ENCODE measurements at places on chromosomes 4 and X.

DNA sequence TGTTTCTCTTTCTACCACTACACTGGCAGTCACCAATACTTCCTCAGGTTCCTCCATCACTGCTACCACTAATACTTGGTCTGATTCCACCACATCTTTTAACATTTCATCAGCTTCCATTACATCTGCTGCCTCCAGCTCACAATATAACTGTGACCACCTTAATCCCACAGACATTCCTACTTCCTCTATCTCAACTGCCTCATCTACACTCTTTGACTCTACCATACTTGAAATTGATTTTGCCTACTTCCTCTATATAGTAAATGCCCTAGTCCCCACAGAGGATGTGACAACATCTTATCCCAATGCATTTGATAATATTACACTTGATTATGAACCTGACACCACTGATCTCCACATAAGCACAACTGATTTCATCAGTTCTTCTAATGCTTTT lies 29.0 kb downstream of the OPRPN start:
- no peak for DNase-seq

DNA sequence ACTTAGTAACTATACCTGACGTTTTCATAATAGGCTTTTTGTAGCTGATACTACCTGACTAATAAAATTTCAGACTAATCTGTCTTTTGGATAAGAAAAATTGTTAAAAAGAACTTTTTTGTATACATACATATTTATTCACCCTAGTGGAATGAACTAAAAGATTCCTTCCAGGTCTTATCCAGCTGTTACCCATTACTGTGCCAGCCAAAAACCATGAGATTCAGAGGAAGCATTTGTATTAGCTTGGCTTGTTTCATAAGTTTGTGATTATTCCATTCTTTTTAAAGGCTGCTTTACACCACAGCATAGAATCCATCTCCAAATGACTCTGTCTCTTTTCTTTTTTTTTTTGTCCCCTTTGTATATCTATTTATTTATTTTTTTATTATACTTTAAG lies 149.4 kb downstream of the FAT4 start:
- DNase-seq: no peak

DNA sequence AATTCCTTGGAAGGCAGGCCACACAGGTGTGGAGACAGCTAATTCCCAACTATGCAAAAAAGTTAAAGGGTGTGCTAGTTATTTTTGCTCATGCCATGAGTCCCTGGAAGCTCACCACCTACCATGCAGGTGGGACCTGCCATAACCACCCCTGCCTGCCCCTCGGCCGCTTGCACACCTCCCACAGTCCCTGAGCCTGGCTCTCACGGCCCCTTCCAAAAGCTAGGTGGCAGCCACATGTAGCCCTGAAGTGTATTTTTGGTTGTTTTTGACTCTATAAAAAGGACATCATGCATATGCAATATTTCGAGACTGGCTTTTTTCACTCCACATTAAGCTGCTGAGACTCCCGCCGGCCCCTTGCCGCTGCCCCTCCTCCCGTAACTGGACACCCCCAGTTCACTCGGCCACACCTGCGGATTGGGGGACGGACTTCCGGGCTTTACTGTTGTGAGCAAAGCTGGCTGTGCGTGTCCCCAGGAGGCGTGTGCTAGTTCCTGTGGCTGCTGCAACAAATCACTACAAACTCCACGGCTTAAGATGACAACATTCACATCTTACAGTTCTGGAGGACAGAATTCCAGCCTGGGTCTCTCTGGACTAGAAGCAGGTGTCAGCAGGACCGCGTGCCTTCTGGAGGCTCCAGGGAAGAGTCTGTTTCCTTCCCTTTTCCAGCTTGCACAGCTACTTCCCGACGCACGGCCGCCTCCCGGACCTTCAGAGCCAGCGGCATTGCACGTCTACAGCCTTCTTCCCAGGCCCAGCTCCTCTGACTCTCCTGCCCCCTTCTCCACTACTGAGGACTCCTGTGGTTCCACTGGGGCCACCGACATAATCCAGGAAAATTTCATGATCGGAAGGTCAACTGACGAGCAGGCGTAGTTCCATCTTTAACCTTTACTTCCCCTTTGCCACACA lies 24.8 kb downstream of the ZFYVE28 start:
- no peak for DNase-seq

- DNase-seq: no peak
Observed at GRCh38 chr4:169080981-169081380, 70.9 kb upstream of the CBR4 start.

DNA sequence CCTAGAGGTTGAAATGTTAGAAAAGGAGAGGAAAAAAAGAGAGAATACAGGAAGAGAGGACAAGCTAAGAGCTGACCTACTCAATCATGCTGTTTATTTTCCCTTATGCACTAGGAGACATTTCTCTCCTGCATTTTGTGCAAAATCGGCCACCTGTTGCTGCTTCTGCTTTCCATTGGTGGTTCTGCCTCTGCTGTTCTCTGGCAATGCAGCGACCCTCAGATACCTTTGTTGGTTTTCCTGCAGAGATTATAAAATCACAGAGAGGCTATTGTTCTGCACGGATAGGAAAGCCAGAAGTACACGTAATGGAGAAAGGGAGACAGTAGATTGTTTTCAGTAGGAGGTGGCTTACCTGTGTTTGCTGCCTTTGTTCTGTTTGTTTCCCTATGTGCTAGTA lies 108.9 kb downstream of the UNC5C start:
- DNase-seq: no peak

GRCh38 chrX:77743720-77744119 lies 42.3 kb downstream of the ATRX start:
- no peak for DNase-seq

- no peak for DNase-seq
Observed at GRCh38 chr4:174592256-174592984, 70.1 kb upstream of the HPGD start.

- DNase-seq: no peak
Observed at GRCh38 chrX:52933976-52934703, 24.2 kb downstream of the FAM156A start.

GRCh38 chrX:114332766-114333165 lies 251.1 kb upstream of the HTR2C start:
- no peak for DNase-seq

GRCh38 chr4:105196523-105197145 lies 50.0 kb downstream of the TET2 start:
- no peak for DNase-seq

DNA sequence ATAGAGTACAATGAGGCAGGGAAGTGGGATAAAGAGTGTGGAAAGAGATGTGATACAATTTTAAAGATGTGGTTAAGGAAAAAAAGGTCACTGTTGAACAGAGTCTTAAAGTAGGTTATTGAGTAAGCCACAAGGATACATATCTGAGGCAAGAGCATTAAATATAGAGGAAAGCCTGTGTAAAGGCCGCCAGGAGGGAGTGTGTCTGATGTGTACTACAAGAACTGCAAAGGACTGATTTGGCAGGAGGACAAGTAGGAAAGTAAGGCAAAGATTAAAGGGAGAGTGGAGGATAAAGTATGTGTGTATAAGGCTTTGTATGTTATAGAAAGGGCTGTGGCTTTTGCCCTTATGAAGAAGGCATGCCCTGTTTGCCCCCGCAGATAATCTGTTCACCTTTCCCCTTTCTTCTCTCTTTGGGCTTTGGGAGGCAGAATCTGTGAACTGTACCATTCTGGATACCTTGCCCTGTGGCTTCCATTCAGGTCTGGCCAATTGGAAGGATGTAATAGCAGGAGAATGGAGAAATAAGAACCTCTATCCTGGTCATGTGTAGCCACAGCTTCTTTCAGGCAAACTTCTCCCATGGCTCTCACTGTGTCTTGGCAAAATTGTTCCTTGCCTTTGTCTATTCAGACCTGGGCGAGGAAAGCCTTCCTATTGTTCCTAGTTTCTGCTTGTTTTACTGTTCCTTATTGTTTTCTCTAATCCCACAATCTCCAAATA lies 68.9 kb upstream of the FAM47B start:
- DNase-seq: no peak

DNA sequence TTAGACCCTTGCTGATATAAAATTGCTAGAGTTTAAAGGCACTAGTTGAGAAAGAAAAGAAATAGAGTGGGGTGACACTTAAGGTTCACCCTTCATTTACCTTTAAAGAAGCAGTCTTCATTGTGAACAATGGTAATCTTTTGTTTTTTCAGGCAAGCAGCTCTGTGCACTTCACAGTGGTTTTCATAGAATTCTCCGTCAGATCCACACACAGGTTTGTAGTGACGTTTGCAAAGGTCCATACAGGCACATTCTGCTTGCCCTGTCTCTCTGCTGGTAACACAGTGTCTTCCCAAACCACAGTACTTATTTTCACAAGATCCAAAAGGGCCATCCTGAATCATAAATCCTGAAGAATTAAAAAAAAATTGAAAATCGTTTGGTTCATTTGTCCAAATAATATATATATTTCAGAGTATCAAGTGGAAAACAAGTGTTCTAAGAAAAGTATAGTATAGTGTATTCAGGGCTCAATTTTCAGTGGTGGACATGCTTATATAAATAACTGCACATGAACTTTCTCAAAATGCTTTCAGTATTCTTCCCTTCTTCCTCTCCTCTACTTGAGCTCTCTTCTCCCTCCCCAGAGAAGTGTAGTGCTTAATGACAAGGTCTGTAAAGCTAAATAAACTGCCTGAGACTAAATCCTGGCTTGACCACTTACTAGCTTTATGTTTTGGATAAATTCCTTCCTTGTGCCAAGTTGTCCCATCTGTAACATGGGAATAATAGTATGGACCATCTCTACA lies 243.3 kb downstream of the FSTL5 start:
- DNase-seq: no peak

DNA sequence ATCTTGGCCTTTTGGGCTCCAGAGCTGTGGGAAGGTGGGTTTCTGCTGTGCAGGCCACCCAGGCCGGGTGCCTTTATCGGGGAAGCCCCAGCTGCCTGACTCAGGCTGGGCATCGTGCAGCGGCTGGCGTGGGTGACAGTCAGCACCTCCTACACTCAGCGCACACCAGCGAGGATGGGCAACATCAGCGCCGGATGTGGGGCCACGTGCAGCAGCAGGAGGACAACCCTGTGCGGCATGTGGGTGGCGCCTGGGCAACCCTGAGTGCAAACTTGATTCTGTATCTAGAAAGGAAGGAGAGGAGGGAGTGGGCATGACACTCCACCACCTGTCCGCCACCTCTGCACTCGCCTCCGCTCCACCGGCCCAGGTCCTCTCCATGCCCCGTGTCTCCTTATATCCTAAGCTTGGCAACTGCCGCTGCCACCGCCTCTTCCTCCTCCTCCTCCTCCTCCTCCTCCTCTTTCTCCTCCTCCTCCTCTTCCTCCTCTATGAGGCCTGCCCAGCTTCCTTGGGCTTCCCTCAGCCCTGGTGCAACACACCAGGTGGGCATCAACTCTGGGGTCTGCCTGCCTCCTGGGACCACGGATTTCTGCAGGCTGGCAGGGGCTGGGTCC lies 107.4 kb upstream of the AFAP1 start:
- no peak for DNase-seq

- peak; percentile 50 for DNase-seq
Observed at GRCh38 chr4:3302173-3302785, 9.5 kb downstream of the RGS12 start.

GRCh38 chr4:16001484-16001858 lies 38.5 kb upstream of the FGFBP2 start:
- peak; percentile 23 for DNase-seq

DNA sequence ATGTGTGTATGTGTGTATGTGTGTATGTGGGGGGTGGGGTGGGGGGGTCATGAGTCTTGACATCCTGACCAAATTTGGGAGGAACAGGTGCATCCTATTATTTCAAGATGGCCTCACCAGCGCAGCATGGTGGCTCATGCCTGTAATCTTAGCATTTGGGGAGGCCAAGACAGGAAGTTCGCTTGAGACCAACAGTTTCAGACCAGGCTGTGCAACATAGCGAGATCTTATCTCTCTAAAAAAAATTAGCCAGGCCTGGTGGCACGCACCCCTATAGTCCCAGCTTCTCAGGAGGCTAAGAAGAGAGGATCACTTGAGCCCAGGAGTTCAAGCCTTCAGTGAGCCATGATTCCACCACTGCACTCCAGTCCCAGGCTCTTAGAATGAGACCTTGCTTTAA lies 47.0 kb upstream of the DHRSX start:
- no peak for DNase-seq

DNA sequence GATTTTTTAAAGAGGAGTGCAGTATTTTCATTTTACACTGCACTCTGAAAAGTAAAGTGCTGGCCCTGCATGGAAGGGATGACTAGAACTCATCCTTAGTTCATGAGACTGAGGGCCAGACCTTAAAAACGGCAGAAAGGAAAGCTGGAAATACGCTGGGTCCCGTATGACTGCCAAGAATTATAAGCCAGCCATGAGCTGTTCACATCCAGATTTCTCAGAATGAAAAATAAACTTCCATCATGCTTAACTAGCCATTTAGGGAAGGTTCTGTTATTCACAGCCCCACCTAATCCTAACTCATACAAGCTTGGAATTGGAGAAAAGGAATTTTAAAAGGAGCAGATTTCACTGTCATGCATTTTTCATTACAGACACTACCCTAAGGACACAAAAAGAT lies 894.4 kb downstream of the FAT4 start:
- DNase-seq: no peak

DNA sequence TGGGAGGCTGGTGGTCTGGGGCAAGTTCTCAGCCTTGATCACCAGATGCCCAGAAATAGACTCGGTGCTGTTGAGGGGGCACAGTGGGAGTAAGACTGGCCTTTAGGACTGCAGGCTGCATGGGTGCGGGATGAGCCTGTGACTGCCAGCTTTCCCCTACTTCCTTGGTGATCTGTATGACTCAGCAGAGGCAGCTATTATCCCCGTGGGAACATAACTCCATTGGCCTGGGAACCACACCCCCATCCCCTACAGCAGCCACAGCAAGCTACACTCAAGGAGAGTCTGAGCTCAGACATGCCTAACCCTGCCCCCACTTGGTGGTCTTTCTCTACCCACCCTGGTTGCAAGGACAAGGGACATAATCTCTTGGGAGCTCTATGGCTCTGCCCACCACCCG lies 20.6 kb downstream of the CLIC2 start:
- DNase-seq: no peak

DNA sequence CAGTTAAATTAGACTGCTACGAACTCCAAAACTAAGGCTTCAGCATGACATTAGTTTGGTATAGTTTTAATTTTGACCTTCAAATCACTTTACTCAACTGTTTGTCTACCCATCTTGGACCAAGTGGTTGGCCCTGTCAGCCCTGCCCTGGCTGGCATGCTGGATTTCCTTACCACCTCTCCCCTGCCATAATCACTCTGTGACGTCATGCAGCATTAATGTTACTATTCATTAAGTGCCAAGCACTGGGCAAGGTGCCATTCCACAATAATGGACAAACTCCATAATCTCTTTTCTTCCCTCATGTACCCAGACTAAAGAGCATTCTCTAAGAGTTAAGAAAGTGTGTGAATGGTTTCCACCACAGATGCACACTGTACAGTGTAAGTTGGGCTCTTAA lies 277.0 kb upstream of the INTU start:
- DNase-seq: no peak

GRCh38 chr4:5654791-5655190 lies 53.6 kb downstream of the EVC2 start:
- DNase-seq: no peak

DNA sequence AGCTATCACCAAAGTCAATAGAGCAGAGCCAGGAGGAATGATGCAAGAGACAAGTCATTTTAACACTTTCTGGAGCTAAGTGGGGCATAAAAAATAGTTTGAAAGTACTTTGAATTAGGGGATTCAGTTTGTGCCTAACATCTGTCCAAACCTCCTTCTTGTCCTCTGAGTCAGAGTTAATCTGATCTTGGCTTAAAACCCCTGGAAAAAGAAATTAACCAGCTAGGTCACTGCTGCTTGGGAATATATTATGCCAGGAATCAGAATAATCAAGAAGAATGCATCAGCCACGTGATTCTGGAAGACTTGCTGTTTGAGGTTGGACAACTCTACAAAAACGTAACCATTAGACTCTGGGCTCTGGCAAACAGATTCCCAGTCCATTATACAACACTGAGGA lies 45.3 kb upstream of the EDA2R start:
- DNase-seq: no peak

Measured in stimulated activated CD4-positive, alpha-beta T cell treated with anti-CD3 and anti-CD28 coated beads, TNF-alpha, amount 100 ng/mL, for 24 hours (primary cell).